ENCODE measurements at places on chromosomes 12 and 14.

DNA sequence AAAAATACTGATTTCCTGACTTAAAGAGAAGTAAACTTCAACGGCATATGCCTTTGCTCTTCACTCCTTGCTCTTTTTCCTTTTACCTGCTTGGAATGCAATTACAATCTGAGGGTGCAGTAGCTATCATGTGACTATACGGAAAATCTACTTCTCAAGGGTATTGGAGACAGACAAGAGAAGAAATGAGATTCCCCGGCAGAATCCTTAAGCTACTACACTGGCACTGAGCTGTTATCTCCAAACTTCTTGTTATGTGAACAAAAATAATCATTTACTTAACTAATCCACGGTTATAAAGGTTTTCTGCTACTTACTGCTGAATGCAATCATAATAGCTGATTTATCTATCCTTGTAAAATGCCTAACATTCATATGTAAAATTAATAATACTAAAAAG is 118.0 kb upstream of the IFNG-AS1 start:
- DNase-seq: no peak

DNA sequence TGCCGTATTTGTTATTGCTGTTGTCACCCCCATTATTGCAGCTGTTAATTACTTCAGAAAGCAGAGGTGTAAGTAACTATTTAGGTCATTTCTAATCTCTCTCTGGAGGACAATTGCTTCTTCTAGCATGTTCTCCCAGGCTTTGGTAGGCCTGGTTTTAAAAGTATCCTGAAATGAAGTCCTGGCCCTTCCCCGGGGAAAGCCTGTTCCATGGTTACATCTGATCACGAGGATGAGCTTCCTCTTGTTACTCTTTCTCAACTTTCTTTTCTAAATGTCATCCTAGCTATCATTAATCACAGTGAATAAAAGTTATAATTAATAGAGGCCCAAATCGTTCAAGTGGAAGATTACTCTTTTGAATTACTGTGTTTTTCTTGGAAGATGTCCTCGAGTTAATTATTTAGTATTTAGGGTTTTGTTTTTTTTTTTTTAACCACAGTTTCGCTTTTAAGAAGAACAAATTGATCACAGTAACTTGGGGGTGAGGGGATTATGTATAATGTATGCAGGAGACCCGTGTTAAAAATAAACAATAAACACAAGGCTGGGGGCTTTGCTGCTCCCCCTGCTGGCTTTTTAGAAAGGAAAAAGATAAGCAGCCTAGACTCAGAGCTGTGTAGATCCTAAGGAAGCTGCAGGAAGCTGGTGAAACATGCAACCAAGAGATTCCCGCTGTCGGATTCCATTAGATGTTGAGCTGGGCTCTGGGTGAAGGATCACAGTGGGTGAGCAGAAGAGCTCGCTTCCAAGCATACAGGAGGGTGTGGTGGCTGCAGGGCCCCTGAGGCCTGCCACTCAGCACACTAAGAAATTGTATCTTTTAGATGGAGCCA is 420.1 kb downstream of the FUT8 start:
- no peak for DNase-seq

DNA sequence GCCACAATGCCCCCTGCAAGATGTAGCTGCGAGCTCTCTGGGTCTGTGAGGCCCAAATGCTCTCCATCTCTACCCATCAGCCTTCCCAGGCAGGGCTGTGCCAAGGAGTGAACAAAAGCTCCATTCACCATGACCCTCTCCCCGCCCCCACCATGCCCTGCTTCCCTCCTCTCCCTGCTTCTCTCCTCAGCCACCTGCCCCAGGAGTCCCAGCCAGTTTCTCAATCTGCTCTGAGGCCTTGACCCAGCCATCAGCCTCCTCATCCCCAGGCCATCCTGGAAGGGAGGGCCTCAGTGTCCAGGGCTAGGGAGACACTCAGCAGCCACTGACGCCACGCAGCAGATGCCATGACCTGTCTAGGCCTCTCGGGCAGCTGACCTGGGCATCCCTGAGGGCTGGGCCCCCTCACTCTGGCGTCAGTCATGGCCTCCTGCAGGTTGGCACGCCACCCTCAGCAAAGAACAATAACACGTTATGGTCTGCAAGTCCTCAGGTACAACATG is 8.5 kb upstream of the KRT5 start:
- peak; percentile 88 for DNase-seq

DNA sequence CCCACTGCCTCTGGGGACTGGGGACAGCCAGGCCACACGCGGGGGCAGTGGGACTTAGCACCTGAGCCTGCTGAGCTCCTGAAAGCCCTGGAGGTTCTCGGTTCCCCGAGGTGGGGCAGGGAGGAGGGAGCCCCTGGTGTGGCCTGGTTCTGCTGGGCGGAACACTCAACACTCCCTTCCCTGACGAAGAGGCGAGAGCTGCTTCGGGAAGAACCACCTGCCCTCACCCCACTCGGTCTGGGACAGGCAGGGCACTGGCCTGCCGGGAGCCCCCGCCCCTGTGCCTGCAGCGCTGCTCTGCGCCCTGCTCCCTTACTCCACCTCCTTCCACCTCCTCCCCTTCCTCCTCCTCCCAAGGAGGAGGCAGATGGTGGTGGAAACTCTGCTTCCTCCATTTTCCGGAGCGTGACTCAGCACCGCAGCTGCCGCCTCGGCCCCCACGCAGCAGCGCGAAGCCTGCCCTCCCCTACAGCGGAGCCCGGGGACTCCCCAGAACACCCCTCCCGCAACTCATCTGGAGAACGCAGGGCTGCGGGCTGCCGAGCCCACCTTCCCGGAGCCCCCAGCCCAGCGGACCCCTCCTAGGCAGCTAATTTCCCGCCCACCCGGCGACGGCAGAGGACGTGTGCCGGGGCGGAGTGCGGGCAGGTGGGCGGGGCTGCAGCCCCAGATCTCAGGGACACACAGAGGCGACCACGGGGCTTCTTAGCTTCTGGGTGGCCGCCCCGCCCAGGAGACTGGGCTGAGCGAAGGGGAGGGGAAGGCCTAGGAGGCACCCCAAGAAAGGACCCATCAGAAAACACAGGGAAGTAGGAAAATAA is 11.7 kb upstream of the INF2 start:
- no peak for DNase-seq

- no peak for DNase-seq
These were observed 3.4 kb downstream of the GDF11 start for GRCh38 chr12:55746174-55746912.

- no peak for DNase-seq
These were observed 266.8 kb downstream of the ADAMTS20 start for GRCh38 chr12:43285159-43285598.

DNA sequence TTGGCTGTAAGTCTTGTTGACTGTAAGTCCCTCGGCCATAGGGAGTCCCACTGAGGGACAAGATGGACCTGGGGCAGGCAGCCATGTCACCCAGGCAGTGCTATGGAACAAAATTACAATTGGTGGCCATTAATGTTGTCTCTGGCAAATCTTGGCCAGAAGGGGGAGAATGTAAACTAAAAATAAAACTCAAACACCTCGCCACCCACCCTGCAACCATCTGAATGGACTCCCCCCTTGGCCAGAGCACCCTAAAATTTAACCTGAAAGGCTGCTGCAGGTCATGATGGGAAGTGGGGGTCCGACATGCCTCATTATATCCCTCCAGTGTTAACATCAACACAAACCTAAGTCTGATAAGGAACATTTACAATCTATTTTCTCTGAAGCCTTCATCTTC is 8.2 kb downstream of the SLC22A17 start:
- no peak for DNase-seq

GRCh38 chr14:50813544-50813863 is 17.5 kb downstream of the NIN start:
- no peak for DNase-seq

DNA sequence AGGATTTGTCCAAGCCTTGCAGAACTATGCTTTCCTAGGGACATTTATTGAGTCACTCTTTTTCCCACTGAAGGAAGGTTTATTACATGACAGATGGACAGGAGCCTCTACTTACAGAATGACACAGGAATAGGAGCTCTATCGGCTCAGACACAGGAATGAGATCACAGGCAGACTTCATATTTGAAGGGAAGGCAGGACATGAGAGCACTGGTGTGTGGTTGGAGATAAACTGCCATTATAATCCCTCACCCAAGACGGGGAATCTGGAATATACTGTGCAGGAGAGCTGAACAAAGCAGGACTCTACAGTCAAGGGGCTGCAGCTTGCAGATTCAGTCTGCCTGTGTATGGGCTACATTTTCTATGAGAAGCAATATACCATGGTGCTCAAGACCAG is 26.8 kb upstream of the IL22 start:
- no peak for DNase-seq

DNA sequence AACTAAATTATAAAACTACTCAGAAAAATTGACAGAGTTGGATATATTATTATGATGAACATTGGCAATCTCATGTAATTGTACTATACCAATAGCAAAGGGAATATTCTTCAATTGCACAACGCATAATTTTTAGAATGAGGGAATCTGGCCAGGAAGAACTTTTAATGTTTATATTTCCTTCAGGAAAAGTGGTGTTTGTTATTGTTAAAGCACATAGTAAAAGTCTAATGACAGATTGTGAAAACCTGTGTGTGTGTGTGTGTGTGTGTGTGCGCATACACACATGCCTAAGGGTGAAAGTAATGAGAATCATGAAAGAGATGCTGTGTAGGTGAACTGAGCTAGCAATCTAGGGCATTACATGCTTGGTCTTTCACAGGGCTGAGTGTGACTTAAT is 877.7 kb downstream of the SLC6A15 start:
- DNase-seq: no peak

DNA sequence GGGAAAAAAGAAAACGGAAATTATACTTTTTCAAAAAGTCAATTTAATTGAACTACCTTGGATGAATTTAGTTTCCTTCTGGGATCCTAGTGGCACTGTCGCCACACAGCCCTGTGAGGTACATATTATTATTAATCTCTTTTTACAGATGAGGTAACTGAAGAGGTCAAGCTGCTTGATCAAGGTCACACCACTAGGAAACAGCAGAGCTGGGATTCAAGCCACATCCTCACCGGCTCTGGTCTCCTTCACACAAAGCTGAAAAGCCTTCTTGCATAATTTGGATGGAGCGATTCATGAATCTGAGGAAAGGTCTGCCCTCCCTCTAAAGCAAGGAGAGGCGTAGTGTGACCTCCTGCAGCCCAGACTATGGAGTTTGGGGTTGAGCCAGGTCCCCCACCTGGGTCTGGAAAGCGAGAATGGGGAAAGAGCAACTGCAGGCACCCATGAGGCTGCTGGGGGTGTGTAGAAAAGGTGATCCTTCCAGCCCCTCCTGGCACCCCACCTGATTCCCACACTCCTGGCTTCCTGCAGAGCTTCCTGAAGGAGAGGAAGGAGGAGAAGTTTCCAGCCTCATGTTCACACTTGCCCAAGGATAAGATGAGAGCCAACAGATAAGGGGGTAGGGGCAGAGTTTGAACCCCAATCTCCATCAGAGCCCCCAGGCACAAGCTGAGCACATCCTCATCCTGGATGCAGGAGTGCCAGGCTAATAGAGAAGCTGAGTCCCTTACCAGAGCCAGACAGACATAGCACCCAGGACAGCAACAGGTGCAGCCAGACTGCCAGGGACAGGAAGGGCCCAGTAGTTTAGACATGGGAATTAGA is 3.9 kb upstream of the KRT79 start:
- no peak for DNase-seq

GRCh38 chr14:22539831-22540230 is 49.2 kb downstream of the DAD1 start:
- DNase-seq: no peak

DNA sequence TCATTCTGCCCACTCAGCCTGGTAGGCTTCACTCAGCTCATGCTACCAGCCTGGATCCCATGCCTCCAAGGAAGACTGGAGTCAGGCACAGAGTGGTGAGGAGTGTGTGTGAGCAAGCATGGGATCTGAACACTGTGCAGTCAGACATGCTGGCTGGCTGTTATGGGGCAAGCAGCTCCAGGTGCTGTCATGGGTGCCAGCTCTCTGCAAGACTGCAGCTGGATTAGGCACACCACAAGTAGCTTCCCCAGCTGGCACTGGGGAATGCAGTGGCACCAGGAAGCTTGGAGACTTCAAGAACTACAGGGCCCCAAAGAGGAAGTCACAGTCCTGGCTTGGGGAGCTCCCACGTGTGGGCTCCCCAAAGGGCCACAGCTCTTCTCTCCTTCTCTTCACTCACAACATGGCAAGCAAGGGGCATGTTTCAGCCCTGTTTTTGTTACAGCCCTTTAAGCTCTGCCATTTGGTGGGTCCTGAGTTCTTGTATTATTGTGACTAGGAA is 202.5 kb downstream of the VRK1 start:
- DNase-seq: no peak

- DNase-seq: no peak
These were observed 63.2 kb downstream of the ATP2B1 start for GRCh38 chr12:89645434-89645833.

DNA sequence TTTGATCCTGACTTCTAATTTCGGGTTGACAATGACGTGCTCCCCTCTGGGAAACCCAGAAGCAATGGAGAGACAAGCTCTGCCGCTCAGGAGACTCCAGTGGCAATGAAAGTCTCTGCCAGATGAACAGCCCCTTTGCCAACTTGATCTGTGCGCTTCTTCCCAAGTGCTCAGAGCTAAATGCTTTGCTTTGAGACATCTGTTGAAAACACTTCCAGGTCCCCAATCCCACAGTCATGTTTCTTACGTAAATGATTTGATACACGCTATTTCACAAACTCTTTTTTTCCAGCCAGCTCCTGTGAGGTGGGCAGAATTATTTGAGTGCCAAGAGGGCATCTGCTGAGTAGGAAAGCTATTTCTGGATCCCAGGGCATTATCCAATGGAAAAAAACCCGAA is 147.6 kb downstream of the RIMBP2 start:
- DNase-seq: no peak

DNA sequence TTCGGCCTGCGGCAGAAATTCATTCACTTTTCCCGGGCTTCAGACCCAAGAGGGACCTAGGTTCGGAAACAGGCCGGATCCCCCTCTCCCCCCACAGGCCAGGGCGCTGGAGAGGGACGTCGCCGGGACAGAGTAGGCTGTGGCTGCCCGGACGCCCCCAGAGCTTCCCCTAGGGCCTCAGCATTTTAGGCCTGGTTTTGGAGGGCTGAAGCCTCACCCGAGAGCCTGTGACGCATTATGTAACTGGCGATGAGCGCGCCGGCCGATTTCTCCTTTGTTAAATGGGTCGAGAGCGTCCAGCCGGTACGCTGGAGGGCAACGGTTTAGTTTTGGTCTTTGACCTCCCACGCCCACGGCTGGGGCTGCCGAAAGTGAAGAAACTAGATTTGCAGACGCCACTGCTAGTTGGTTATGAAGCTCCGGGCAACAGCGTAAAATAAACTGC is 657 bp downstream of the PEBP1 start:
- DNase-seq: no peak

DNA sequence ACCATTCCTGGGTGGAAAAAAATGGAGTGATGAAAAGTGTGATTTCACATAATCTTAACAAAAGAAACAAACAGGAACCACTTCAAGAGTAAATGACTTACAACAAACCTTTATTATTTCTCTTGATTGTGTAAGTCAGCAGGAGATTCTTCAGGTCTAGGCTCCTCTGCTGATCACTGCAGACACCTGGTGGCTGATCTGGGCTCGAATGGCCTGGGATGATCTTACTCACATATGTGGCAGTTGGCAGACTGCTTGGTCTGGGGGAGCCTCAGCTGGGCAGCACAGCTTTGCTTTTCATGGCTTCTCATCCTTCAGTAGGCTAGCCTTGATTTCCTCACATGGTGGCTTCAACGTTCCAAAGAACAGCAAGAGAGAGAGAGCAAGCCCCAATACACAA is 215.4 kb upstream of the PRICKLE1 start:
- DNase-seq: no peak

Data from globus pallidus (tissue), 1 donor.